ENCODE measurements at places on chromosomes 3 and 15.

GRCh38 chr15:64430000-64430735 lies 30.2 kb upstream of the ZNF609 start:
- peak; percentile 87 for DNase-seq

DNA sequence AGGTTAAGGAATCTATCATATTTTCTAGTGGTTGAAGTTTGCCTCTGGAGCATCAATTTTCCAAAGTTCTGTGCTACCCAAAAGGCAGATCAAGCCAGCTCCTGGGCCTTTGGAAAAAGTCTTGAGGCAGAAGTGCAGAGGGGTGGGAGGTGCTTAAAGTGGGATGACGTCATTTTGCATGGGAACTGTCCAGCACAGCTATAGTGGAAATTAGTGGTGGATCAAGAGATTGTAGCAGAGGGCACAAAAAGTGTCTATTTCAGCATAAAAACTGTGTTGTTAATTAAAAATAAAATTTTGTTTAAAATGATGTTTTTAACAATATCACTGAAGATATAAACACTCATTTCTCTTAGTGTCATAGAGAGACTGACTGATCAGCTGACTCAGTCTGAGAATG lies 221.9 kb downstream of the LRRN1 start:
- DNase-seq, result no peak

GRCh38 chr3:3356846-3357245 lies 177.4 kb upstream of the CRBN start:
- DNase-seq, result no peak

DNA sequence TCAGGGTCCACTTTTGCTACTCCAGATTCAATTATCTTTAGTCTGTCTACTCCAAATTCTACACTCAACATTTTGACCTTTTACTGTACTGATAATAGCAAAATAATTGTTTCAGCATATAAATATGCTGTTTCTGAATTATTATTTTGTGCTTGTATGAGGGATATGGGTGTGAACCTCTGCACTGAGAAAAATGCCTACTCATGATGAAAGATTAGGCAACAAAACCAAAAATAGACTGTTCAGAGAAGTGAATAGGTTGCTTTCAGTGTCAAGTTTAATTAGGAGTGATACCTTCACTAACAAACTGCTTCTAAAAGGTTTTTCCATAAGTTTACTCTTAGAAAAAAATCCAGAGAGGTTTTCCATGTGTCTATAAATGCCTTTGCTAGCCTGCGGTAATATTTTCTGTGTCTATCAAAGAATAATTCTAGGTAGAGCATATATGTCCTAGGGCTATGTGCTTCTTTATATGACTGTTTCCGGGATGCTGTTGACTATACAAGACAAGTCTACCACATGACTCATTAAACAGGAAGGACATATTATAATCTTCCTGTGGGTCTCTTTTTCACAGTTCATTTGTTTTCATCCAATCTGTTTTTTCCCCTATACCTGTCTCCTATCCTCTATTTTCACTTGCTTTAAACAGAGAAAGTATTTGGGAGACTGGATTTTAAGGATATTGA lies 218.5 kb upstream of the TTC14 start:
- no peak for DNase-seq

DNA sequence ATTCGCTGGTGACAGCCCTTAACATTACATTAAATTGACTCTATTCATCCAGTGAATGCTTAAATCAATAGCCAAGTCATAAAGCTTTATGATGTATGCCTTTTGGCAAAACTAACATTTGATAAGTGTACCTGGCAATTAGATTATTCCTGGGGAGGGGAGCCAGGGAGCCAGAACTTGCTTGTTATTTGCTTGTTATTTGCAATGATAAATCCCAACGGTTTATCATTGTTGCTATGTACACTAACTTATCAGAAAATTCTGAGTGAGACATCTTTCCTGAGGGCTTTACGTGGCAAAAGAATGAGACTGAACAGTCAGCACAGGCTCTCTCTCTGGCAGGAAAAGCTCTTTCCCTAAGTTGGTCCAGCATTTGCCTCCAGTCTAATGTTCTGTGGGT lies 35.8 kb upstream of the FBN1 start:
- DNase-seq, result peak; percentile 78

GRCh38 chr3:73680391-73681095 lies 55.8 kb upstream of the PDZRN3 start:
- no peak for DNase-seq

DNA sequence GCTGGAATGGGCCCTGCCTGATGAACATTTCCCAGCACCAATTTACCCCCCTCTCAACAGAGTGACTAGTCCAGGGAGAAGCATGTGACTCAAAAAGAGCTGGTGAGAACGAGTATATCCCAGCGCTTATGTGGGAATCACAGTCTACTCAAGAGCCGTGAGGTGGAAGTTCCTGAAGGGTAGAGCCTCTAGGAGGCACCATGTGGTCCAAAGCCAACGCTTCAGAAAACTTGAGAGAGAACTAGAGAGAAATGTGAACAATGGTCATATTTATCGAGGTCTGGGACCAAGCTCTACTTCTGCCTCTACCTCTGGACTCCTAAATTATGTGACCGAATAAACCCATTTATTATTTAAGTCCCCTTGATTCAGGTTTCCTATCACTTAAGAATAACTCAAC lies 111.0 kb upstream of the RAP2B start:
- no peak for DNase-seq

GRCh38 chr3:88509582-88509981 lies 359.8 kb downstream of the C3orf38 start:
- DNase-seq, result no peak

- DNase-seq, result peak; percentile 46
These were observed 14.0 kb upstream of the SSUH2 start for GRCh38 chr3:8658306-8659212.

DNA sequence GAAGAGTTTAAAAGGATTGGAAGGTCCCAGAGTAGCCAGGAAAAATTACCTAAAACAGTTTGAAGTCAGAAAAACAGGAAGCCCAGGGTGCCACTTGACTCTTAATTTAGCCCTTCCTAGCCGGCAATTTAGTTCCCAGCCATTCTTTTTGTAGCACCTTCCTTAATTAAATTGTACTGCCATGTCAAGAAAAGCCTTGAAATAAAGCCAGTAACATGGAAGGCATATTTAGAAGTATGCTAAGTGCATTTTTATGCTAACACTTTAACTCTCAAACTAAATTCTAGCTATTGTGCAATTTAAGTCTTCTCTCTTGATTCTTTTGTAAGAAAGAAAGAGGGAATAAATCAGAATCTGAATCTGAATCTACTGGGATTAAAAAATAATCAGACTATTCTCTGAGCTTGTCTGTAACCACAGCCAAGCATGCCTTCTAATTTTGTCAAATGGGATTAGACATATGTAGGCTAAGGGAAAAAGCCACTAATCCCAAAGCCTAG lies 43.2 kb downstream of the MAP3K13 start:
- DNase-seq, result no peak

- DNase-seq, result peak; percentile 84
These were observed 8.0 kb upstream of the ANKRD28 start for GRCh38 chr3:15805756-15806266.

GRCh38 chr3:67647390-67647878 lies 7.0 kb downstream of the SUCLG2 start:
- peak; percentile 99 for DNase-seq
